ENCODE measurements at places on chromosomes 7 and 10.
A peak's percentile ranks its signal among the peaks of the same experiment; 100 is the strongest.

DNA sequence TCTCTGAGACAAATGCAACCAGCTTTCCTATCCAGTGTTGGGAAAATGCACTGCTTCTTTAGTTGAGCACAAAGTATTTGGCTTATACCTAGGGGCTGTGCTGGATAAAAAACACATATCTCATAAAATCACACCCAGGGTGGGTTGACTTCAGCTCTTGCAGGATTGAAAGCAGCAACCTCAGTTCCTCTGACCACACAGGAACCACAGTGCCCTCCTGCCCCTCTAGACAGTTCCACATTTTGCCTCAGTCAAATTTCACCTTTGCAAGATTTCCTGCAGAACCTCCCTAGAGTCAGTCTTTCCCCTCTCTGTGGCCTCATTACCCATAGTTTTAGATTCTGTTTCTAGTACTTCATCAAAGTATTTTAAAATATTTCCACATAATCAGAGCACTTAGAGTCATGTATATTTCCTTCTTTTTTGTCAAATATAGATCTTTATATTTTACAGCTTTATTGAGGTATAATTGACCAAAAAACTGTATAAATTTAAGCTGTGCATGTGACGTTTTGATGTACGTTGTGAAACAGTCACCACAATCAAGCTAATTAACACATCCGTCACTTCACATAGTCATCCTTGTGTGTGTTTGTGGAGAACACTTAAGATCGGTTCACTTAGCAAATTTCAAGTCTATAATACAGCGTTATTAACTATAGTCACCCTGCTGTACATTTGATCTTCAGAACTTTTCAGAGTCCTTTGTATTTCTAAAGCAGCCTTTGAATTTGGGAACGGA lies 37.0 kb upstream of the EGR2 start:
- peak; percentile 91 for DNase-seq

GRCh38 chr7:157359581-157359980 lies 22.8 kb downstream of the DNAJB6 start:
- no peak for DNase-seq

DNA sequence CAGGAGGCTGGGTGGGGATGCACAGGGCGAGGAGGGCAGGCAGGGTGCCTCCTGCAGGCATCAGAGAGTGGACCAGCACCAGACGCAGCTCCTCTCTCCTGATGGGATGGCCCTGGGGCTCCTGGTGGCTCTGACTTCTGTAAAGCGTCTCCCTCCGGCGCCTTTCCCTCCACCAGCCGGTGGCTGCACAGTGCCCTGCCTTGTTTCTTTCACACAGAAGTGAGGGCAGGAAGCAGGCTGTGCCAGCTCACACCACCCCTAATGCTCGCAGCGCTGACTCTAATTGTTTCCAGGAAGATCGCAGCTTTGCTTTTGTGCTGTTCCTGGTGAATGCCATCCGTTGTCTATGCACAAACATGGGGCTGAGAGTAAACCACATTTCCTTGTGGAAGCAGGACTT lies 152.3 kb upstream of the LANCL2 start:
- no peak for DNase-seq

GRCh38 chr10:12730809-12731519 lies 270.5 kb downstream of the CCDC3 start:
- no peak for DNase-seq

GRCh38 chr10:78432583-78432982 lies 398.9 kb downstream of the RPS24 start:
- no peak for DNase-seq

DNA sequence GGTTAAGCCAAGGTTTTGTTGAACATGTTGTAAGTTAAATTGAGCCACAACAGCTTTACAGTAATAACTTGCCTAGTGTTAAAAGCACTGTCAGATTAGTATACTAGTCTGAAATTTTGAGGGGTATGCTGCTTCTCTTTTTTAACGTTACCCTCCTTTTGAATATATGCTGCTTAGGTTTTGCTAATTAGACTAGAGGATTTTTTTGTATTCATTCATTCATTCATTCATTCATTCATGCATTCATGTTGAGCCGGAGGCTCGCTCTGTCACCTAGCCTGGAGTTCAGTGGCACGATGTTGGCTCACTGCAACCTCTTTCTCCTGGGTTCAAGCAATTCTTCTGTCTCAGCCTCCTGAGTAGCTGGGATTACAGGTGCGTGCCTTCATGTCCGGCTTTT lies 24.7 kb downstream of the DNAJB6 start:
- DNase-seq, result no peak

- DNase-seq, result no peak
Observed at GRCh38 chr10:29957907-29958331, 101.5 kb downstream of the JCAD start.

- no peak for DNase-seq
Observed at GRCh38 chr10:24685958-24686540, 37.6 kb downstream of the ARHGAP21 start.

GRCh38 chr10:126686268-126686667 lies 15.8 kb upstream of the C10orf90 start:
- DNase-seq, result no peak

DNA sequence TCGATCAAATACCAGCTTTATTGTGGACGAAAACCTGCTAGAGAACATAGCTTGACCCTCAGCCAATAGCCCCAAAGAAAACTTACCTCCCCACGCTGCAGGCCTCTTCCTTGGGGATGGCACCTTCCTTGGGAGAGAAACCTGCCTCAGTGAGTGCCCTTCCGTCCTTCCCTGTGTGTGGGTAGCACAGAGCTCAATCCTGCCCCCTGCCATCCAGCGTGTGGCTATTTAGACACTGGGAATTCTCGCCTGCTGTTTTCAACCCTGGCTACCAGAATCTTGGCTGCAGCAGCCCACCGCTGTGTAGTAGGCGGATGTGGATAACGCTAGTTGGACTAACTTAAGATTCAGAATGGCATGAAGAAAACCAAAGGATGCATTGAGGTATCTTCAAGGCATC lies 238.2 kb downstream of the TEX36 start:
- no peak for DNase-seq

DNA sequence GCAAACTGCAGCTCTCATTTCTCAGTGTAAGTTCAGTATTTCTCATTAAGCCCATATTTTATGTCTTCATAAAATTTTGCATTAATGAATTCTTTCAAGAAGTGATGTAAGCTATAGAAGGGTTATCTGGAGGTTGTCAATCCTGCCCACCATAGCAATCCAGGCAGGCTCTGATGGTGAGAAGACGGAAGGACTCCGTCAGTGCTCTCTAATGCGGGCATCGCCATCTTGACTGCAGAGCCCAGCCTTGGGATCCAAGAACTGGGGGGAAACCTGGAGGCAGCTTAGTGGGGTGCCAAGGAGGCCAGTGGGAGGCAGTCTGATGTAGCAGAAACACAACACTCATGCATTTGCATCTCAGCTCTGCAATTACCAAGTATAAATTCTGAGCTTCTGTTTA lies 707.4 kb upstream of the NRP1 start:
- DNase-seq, result no peak

GRCh38 chr10:16440396-16441133 lies 3.8 kb downstream of the PTER start:
- no peak for DNase-seq

- no peak for DNase-seq
Observed at GRCh38 chr7:21330462-21331178, 97.3 kb upstream of the SP4 start.

DNA sequence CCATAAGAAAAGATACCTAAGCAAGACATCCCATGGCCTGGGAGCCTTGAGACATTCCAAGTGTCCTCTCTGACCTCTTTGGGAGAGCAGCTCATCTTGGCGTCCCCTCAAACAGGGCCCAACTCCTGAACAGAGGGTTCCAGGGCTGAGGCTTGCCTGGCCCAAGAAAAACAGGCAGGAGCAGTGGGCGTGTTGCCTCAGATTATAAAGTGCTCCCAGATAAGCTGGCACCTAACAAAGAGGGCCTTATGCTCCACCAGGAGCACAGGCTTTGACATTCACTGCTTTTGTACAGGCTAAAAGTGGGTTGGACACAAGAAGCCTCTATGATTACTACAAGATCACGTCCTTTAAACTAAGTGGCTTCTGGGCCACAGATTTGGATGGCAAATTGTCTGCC lies 193.1 kb downstream of the FGFR2 start:
- DNase-seq, result no peak

GRCh38 chr10:48464871-48465736 lies 139.8 kb downstream of the ARHGAP22 start:
- no peak for DNase-seq

DNA sequence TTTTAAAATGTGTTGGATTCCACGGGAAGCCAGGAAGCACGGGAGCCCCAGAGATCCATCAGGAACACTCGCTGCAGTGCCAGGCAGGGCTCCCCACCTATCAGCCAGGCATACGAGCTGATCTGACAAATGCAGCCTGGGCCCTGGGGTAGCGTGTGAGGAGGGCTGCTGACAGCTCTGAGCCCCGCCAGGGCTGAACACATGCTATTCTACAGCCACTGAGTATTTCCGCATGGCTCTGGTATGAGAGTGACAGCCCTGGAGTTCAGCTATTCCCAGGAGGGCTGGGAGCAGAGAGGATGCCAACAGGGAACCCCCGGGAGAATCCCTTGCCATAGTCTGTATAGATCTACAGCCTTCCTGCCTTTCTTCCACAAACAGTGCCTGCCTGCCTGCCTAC lies 237.3 kb upstream of the ZMIZ1 start:
- DNase-seq, result no peak

GRCh38 chr10:31401287-31401686 lies 82.3 kb downstream of the ZEB1 start:
- no peak for DNase-seq

DNA sequence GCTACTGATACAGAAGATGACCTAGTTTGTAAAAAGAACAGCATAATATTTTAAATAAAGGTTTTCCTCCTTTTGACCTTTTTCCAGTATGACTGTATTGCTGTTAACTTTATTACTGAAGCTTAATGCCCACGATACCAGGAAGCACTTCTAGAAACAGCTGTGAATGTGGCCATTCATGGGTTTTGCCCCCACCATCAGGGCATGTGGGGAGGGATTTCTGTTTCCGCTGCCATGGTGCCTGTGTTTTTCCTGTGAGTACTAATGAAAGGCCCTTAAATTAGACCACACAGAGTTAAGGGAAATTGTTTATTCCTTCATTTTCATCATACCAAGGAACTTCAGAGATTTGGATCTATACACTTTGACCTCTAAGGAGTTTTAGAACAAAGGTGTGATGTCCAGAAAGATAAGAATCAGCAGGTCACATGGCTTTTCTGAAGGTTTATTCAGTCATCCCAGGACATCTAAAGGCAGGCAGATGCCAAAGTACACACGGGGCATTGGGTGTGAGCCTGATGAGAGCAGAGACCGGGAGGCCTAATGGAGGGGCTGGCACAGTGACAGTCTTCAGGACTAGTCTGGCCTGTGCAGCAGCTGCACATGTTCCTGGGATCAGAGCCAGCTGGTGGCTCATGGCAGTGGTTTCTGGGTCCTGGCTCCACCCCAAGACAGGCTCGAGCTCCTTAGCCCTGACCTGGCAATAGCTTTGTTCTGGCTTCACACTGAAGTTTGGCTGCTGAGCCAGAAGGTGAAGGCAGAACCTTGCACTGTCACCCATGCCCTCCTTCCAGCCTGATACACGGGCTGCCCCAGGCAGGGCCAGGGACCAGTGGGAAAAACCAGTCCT lies 190.9 kb downstream of the REEP3 start:
- peak; percentile 65 for DNase-seq

- no peak for DNase-seq
Observed at GRCh38 chr7:40135317-40135610, 459 bp downstream of the SUGCT start.

DNA sequence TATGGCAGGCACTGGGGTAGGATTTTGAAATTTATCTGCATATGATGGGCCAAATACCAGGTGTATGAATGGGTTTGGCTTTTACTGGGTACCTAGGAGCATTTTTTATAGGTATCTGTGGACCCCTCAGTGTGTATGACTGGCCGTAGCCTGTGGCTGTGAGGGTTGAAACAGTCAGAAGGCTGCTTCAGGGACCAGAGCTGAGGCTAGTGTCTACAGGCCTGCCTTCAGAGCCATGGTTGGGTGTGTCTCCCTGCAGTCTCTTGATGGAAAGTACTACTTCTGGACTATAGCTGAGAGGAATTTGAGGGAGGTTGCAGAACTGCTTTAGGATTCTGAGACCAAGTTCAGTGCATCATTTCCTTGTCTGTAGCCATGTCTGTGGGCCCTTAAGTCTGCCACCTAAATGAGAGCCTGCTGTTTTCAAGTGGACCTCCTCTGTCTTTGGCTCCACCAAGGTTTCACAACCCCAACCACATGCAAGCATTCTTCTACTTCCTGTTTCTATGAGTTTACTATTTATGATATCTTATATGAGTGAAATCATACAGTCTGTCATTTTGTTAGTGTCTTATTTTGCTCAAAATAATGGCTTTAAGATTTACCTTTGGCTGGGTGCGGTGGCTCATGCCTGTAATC lies 19.9 kb upstream of the ZNF138 start:
- peak; percentile 27 for DNase-seq

GRCh38 chr7:151505433-151505832 lies 14.3 kb downstream of the RHEB start:
- no peak for DNase-seq

DNA sequence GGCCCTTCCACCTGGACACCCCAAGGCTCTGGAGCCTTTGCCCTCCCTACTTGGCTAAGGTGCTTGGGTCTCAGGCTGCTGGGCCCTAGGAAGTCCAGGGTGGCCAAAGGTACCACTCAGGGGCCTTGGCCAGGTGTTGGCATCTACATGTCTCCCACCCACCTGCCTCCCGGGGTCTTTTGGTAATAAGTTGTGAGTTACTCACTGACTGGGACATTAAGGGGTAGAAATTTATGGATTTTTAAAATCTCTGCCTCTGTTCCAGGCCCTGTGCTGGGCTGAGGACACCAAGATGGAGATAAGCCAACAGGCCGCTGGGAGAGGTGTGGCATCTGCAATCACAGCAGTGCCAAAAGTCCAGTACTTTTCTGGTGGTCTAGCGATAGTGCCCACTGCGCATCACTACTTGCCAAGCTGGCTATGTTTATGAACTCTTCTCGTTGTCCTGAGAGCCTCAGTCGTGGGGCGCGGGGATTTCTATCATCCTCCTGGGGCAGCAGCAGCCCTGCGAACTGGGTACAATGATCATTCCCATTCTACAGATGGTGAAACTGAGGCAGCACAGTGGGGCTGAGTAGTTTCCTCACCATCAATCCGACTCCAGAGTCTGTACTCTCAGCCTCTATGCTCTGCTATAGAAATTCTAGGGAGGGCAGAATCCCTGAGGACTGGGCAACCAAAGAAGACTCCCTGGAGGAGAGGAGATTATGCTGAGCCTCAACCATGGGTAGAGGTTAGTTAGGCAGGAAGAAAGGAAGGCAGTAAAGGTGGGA lies 36.2 kb downstream of the TBATA start:
- DNase-seq, result no peak

Data from Kasumi-1 (cell line).